ENCODE measurements at places on chromosomes 3 and 15.

DNA sequence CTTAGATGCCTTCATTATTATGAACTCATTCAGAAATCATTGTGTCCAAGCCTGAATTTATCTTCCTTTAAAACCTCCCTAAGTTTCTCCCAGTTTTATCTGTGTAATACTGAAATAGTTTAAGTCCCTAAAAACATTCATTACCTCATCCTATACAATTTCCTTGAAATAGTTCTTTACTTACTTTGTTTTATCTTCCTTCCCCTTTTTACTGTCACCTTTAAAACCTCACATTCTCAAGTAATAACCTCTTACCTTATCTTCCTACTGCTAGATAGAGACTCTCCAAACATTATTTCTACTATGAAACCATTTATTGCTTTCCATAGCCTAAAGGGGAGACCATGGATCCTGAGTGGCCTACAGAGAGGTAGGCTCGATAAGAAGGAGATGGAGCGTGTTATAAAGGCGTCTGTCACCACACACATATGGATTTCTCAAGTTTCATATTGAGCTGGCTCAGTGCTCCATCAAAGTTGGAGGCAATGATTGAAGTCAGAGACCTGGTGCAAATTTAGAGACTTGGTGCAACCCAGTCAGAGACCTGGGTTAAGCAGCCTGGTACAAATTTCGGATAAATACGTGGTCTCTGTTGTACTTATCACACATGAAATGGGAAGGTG, 140.4 kb downstream of the NFKBIZ start:
- DNase-seq, result no peak

GRCh38 chr3:180684807-180685206, 5.5 kb upstream of the CCDC39 start:
- DNase-seq, result no peak

- DNase-seq, result no peak
Measured at GRCh38 chr3:12440927-12441714, 43.2 kb upstream of the TSEN2 start.

- no peak for DNase-seq
Measured at GRCh38 chr3:78255403-78255802, 1215.5 kb downstream of the ROBO2 start.

GRCh38 chr3:122260206-122260605, 64.8 kb upstream of the CSTA start:
- DNase-seq, result no peak

DNA sequence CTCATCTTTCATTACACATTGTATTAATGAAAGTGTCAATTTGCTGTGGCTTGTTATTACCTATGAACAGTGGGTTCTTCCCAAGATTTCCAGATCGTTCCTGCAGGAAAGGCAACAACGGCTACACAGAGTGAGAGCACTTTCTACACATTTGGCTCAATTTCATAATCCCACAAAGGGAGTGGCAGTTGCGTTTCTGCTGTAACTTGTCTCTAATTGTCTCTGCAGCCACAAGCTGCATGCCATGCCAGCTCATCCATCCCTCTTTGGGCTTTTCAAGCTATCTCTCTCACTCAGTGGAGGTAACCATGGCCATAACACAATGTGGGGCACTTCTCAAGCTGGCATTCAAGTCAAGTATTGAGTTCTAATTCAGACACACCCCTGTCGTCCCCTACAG, 27.7 kb upstream of the CPNE4 start:
- no peak for DNase-seq

DNA sequence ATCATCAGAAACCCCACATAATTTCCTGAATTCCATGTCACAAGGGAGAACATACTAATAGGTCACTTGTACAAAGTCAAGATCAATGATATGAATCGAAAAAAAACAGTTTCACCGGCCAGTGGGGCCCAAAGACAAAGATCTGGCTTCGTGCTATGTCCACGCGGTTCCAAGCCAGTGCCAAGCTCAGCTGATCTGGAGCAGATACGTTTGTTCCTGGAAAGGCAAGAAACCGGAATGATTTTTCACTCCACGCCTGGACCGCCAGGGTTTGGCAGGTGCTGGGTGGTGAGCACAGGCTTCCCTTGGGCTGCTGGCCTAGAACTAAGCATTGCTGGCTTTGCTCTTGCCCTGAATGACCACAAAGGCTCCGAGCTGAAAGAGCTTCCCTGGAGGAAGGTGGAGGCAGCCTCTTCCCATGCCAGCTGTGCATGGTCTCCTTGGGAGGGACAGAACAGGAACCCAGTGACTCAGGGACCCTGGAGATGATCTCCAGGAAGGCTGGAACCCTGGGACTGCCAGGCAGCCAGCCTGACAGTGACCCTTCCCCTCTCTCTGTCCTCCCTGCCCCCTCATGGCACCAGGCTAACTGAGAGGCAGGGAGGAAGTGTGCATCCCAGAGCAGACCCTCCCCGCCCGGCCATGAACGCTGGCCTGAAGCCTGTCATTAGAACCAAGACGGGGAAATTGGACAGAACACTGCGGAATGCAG, 40.9 kb downstream of the TRPM1 start:
- no peak for DNase-seq

GRCh38 chr3:126213379-126214028, 33.1 kb upstream of the ALDH1L1 start:
- DNase-seq, result no peak
